Activated CD4-positive, alpha-beta T cell treated with anti-CD3 and anti-CD28 coated beads, Interleukin-2, amount 10 ng/mL, durations not matched to agents 7 days and 5 days (primary cell): ENCODE measurements at places on chromosomes 12 and 14. TPM values are rescaled to one million over a fixed set of nuclear protein-coding genes. Genes with fewer than 3 reads are reported as not detected.

DNA sequence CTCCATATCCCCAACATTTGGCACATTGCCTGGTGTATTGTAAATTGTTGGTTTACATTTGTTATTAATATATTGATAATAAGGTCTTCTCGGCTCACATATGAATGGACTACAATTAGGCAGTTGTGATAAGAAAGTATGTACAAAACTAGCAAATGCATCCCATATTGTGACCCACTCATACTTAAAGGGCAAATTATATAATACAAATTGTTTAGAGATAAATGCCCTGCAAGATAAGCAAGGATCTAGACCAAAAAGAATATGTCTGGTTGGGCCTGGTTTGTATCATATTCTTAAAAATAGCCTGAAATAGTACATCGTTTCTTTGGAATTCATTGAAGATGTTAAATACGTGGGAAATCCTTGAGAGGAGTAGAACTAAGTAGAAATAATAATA lies 151.3 kb downstream of the CNTN1 start:
- no peak overlapping the region for H3K27ac ChIP-seq
- no peaks in the 10 kb centered on the region for H3K27me3 ChIP-seq
- DNase-seq = no peak
- H3K4me3 ChIP-seq = no peak overlapping the region
- H3K36me3 ChIP-seq = no peaks in the 10 kb centered on the region
- H3K4me1 ChIP-seq = no peaks in the 10 kb centered on the region

- H3K27ac ChIP-seq = no peak overlapping the region
- no peak for DNase-seq
- H3K27me3 ChIP-seq = no peaks in the 10 kb centered on the region
Measured at GRCh38 chr12:127820271-127820670, 446.7 kb upstream of the TMEM132C start.

- H3K4me1 ChIP-seq = no peaks in the 10 kb centered on the region
- DNase-seq = no peak
- H3K36me3 ChIP-seq = no peaks in the 10 kb centered on the region
- H3K4me3 ChIP-seq = no peak overlapping the region
- no peak overlapping the region for H3K27ac ChIP-seq
Measured at GRCh38 chr14:95327558-95328374, 8.1 kb upstream of the CLMN start.

DNA sequence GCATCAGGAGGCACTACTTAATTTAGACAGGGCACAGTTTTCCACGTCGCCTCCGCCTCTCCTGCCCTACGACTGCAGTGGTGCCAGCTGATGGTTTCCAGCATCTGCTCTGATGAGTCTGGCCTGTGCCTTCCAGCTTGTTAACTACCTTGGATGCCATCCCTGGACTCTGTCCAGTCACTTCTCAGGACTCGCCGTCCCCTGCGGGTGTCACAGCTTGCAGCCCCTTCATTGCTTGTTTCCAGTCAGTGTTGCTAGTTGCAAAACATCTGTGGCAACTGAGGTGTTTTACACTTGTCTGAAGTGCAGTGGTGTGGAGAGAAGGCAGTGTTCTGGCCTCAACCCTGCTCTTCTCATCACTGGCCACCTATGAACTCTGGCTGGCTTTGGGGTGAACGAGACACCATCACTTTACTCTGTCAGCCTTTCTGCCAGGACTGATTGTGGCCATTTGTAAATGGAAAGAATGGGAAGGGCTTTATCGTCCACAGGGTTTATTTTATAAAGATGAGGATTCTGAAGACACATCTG lies 8.3 kb downstream of the ADGRD1 start:
- DNase-seq = no peak
- peaks cover 2% of the 10 kb centered on the region for H3K27me3 ChIP-seq
- no peak overlapping the region for H3K27ac ChIP-seq
- no peak overlapping the region for H3K4me3 ChIP-seq
- H3K4me1 ChIP-seq = no peaks in the 10 kb centered on the region

DNA sequence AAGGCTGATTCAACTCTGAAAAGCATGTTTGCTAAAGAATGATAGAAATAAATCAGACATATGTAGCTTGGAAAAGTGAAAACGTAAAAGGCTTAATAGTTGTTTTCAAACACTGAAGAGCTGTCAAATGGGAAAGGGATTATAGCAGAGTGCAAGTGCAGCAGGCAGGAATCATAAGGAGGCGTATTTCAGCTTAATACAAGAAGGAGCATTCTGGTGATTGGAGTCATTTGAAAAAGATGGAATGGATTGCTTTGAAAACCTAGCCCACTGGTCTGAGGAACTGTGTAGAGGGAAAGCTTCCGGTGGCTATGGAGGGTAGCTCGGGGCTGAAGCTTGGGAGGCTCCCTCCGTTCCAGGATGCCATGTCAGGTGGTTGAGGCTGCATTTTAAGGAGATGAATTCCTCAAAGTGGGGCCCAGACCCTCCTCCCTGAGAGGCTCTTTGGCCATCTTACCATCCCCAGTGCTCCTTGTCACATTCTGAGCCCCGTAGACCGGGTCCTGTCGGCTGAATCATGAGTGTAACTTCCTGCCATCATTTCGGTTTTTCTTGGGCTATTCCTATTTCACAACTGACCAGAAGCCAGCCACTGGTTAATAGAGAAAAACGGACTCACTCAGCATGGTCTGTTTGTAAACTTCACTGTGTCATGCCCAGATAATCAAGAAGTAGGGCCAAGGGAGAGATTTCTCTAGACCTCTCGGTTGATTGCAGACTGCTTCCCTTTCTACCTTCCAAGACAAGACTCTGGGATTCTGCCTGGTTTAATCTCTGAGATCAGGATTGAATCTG lies 6.5 kb downstream of the WNT5B start:
- no peak overlapping the region for H3K4me3 ChIP-seq
- peaks cover 10% of the 10 kb centered on the region for H3K4me1 ChIP-seq
- H3K36me3 ChIP-seq = no peaks in the 10 kb centered on the region
- no peak for DNase-seq
- no peak overlapping the region for H3K27ac ChIP-seq

DNA sequence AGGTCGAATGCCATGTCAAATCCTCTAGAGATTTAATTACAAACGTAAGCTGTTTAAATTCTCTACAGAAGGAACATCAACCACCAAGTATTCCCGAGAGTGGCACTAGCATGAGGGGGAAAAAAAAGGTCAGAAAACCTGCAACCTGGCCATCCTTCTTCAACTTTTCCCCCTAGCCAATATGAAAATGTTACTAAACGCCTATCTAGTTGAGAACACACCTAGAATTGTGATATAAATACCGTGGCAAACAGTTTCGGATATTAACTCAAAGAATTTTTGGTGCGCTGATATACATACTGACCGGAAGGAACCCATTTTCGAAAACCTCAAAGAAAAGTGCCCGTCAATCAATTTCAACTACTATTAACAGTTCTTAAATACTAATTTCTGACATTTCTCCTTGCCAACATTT lies 1.8 kb downstream of the HNRNPC start:
- H3K4me3 ChIP-seq = peak overlapping the region; percentile 100
- no peaks in the 10 kb centered on the region for H3K27me3 ChIP-seq
- peaks cover 71% of the 10 kb centered on the region for H3K36me3 ChIP-seq
- no peak for DNase-seq

DNA sequence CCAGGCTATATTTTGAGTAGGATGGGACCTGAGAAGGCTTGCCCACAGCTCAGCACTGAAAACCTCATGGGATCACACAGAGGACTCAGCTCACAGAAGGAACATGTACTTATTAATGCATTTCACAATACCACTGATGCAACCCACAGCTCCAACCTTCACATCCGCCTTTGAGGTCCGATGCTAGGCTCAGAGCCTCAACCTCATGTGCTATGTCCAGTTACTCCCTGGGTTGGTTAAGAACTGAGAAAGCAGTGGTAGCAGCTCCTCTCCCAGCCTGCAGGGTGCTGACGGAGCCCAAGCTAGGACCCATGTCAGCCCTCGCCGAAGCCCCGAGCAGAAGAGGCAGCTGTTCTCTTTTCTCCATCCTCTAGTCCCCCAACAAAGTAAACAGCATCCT lies 52.9 kb downstream of the SPTB start:
- no peak overlapping the region for H3K27ac ChIP-seq
- no peak overlapping the region for H3K4me3 ChIP-seq
- H3K27me3 ChIP-seq = peaks cover 19% of the 10 kb centered on the region
- peaks cover 3% of the 10 kb centered on the region for H3K4me1 ChIP-seq
- H3K36me3 ChIP-seq = no peaks in the 10 kb centered on the region
- no peak for DNase-seq

DNA sequence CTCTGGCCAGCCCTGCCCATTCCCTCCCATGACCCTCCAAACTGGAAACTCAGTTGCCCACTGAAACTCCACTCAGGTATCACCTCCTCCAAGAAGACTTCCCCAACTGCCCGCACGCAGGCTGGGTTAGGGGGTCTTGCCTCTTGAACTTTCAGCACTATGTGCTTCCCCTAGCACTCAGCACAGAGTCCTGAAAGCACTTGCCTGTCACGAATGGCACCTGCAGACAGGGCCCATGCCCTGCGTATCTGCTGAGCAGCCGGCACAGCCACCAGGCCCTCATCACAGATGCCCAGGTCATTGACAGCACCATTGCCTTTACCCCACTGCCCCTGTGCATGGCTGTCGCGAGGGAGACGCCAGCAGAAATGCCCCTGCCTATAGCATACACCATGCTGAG lies 11.2 kb downstream of the CCDC88C start:
- H3K4me3 ChIP-seq = peak overlapping the region; percentile 33
- H3K27me3 ChIP-seq = no peaks in the 10 kb centered on the region
- H3K27ac ChIP-seq = peak overlapping the region; percentile 82
- H3K4me1 ChIP-seq = peaks cover 92% of the 10 kb centered on the region
- no peak for DNase-seq

DNA sequence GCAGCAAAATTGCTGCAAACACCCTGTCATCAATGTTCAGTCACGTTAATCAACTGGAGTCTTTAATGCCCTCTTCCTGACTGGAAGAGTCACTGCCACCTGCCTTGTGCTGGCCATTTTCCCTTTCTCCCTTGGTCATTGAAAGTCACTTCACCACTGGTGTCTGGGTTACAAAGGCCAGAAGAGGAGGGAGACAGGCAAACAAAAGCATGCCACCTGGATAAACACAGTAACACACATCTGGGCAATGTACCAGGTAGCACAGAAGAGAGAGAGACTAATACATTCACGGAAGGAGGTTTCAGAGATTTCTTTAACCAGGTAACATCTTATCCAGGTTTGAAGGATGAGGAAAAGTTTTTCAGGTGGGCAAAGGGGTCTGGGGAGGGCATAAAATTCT lies 32.7 kb downstream of the GPHB5 start:
- H3K27ac ChIP-seq = no peak overlapping the region
- no peak for DNase-seq
- no peaks in the 10 kb centered on the region for H3K36me3 ChIP-seq
- peaks cover 8% of the 10 kb centered on the region for H3K27me3 ChIP-seq

GRCh38 chr14:56142314-56142713 lies 24.1 kb downstream of the PELI2 start:
- H3K27ac ChIP-seq = no peak overlapping the region
- peaks cover 2% of the 10 kb centered on the region for H3K4me1 ChIP-seq
- no peak overlapping the region for H3K4me3 ChIP-seq
- H3K36me3 ChIP-seq = no peaks in the 10 kb centered on the region
- peaks cover 3% of the 10 kb centered on the region for H3K27me3 ChIP-seq
- DNase-seq = no peak

GRCh38 chr12:132660052-132660451 lies 27.1 kb downstream of the POLE start:
- DNase-seq = peak; percentile 19
- H3K36me3 ChIP-seq = peaks cover 68% of the 10 kb centered on the region
- peaks cover 54% of the 10 kb centered on the region for H3K4me1 ChIP-seq

DNA sequence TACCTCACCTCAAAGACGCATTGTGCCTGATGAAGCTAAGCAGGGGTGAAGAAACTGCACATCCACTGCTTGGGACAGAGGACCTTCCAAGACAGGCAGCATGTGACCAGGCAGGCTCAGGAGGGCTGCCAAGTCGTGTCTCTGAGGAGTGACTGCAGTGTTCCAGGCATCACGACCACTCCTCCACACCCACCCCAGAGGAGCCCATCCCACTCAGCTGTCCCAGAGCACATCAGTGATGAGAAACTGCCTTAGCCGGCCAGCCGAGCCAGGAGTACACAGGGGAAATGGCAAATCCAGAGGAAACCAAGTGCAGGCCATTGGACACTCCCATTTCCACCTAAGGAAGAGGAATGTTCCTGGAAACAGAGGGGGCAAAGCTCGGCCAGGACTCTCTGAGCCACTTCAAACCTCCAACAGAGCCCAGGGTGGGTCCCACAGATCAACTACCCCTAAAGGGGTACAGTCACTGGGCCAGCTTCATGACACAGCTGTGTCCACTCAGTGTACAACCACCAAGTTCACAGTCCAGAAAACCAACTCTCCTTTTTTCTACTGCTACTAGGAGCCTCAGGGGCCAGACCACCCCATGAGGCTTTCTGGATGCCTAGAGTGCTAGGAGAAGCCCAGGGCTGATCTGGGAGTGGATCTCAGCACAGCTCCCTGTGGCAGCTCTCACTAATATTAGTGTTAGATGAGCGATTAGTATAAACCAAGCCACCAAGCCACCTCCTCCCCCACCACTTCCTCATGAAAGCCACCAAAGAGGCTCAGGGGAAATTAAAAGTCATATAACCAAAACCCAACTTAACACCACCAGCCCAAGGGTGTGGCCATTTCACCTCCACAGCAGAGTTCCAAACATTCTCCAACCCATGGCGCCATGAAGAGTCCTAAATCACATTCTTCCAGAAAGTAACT lies 15.4 kb downstream of the PXN start:
- H3K4me3 ChIP-seq = peak overlapping the region; percentile 65
- peaks cover 82% of the 10 kb centered on the region for H3K4me1 ChIP-seq
- H3K27me3 ChIP-seq = no peaks in the 10 kb centered on the region
- H3K36me3 ChIP-seq = peaks cover 65% of the 10 kb centered on the region
- H3K27ac ChIP-seq = peak overlapping the region; percentile 97

GRCh38 chr12:75766263-75767160 lies 255.1 kb upstream of the KRR1 start:
- no peak for DNase-seq
- H3K4me1 ChIP-seq = no peaks in the 10 kb centered on the region
- no peak overlapping the region for H3K27ac ChIP-seq
- peaks cover 25% of the 10 kb centered on the region for H3K27me3 ChIP-seq
- no peak overlapping the region for H3K4me3 ChIP-seq

DNA sequence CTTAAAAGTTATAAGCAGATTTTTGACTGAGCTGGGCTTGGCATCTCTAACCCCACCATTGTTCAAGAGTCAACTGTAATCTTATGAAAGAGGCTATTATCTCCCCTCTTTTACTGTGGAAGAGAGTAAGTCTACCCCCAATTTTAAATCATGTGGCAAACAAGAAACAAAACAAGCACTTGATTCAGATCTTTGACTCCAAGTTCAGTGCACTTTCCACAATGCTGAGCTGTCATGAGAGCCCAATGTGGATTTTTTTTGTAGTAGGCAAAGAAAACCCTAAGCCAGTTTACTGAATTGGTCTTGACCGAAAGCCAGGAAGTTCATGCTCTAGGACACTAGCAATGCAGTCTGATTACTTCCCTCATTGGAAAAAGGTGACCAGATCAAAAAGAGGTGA lies 306.2 kb downstream of the GALC start:
- no peak overlapping the region for H3K4me3 ChIP-seq
- H3K4me1 ChIP-seq = no peaks in the 10 kb centered on the region
- no peaks in the 10 kb centered on the region for H3K36me3 ChIP-seq
- no peaks in the 10 kb centered on the region for H3K27me3 ChIP-seq
- DNase-seq = no peak
- H3K27ac ChIP-seq = no peak overlapping the region

GRCh38 chr12:64083285-64084210 lies 138.5 kb downstream of the KICS2 start:
- DNase-seq = no peak
- H3K4me1 ChIP-seq = peaks cover 5% of the 10 kb centered on the region
- no peaks in the 10 kb centered on the region for H3K36me3 ChIP-seq
- peaks cover 2% of the 10 kb centered on the region for H3K27me3 ChIP-seq

The INHBE gene
- not detected for total RNA-seq

The HOXC9 gene
- total RNA-seq = not detected

The AKAP6 gene
- total RNA-seq = 0.67 TPM

The TSHR gene
- 1.0 TPM for total RNA-seq

The OR6C74 gene
- not detected for total RNA-seq

The NAV3 gene
- total RNA-seq = not detected
